CD4-positive, alpha-beta memory T cell (primary cell): ENCODE measurements at places on chromosomes 11 and 22. TPM values are rescaled to one million over a fixed set of nuclear protein-coding genes. Genes with fewer than 3 reads are reported as not detected.

DNA sequence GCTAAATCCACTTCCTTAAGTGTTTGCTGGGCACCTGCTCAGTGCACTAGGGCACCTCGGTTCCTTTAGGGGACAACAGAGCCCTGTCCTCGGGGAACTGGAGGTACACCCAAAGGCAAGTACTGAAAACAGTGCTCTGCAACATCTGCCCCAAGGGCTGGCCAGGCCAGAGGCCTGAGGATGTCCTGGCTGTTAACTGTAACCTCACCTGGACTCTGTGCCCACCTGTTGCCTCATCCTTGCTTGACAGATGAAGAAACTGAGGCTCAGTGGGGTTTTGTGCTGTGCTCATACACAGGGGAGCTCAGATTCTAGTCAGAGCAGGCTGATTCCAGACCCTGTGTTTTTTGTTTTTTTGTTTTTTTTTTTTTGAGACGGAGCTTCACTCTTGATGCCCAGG lies 2.6 kb downstream of the SEC14L4 start:
- no peak for DNase-seq

Gene FLRT1
- not detected for total RNA-seq

- DNase-seq, result no peak
Measured at GRCh38 chr22:42939941-42940653, 74.9 kb downstream of the PACSIN2 start.

- DNase-seq, result no peak
Measured at GRCh38 chr22:26565889-26566288, 24.0 kb downstream of the TPST2 start.

DNA sequence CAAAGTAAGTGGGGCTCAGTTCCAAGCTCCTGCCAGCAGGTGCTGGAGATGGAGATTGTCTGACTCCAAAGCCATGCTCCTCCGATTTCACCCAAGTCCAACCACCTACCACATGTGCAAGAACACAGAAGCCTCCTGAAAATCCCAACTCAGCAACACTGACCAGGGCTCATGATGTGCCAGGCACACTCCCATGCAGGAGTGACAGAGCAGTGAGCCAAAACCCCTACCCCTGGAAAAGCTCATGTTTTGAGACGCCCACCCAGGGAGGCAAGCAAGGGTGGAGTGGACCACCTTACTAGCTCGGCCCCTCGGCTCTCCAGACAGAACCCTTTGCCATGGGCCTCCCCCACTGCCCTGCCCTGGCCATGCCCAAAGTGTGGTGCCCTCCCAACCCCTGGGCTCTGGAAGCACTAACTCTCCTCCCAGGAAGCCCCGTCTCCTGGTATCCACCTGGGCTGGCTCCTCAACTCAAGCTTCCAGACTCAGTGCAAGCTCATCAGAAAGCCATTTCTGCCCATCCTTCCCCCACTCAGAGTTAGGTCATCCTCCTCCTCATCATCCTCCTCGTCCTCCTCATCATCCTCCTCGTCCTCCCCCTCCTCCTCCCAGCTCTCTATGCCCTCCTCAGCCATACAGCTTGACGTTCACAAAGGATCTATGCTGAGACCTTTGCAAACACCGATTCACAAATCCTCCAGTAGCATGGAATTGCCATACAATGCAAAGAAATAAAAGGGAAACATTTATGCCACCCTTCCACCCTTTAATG lies 154.9 kb downstream of the MPPED1 start:
- no peak for DNase-seq

DNA sequence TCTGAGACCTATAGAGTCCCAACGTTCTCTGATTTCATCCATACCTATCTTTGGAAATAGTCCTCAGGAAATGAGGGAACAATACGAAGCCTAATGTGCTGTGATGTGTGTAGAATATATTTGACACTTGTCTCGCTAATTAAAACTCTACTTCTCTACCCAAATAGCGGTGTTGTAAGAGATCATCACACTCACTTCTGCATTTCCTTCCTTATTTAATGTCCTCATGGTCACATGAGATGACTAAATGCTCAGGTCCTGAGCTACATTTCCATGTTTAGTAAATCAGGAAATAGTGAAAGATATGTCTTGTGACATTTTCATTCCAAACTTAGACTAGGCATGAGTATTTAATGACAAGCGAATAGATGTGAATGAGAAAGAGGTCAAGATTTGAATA lies 112.3 kb downstream of the MAML2 start:
- no peak for DNase-seq

Gene TMA7B
- 10.2 TPM for total RNA-seq

- DNase-seq, result peak; percentile 54
Measured at GRCh38 chr11:67270256-67271204, 4.3 kb downstream of the GRK2 start.

- DNase-seq, result peak; percentile 94
Measured at GRCh38 chr11:75525433-75526191, at the start of gene GDPD5. TSS of gene GDPD5 (minus strand) at chr11:75525941. CDS start at chr11:75477735, 48,206 bp downstream.

GRCh38 chr11:110295531-110296225 lies 736 bp downstream of the RDX start:
- peak; percentile 42 for DNase-seq

Gene FAM180B
- total RNA-seq, result 0.25 TPM

GRCh38 chr11:67489203-67489884 lies 6.5 kb downstream of the AIP start:
- no peak for DNase-seq

- no peak for DNase-seq
Measured at GRCh38 chr11:68839911-68840641, 1.6 kb downstream of the CPT1A start.

Gene TP53AIP1
- total RNA-seq, result not detected

- no peak for DNase-seq
Measured at GRCh38 chr11:2120359-2121100, 18.7 kb downstream of the IGF2 start.
